Right lobe of liver (tissue), 6 donors: ENCODE measurements at places on chromosomes 13 and 19.

GRCh38 chr13:53405616-53406015, 377.0 kb downstream of the OLFM4 start:
- no peak for DNase-seq

DNA sequence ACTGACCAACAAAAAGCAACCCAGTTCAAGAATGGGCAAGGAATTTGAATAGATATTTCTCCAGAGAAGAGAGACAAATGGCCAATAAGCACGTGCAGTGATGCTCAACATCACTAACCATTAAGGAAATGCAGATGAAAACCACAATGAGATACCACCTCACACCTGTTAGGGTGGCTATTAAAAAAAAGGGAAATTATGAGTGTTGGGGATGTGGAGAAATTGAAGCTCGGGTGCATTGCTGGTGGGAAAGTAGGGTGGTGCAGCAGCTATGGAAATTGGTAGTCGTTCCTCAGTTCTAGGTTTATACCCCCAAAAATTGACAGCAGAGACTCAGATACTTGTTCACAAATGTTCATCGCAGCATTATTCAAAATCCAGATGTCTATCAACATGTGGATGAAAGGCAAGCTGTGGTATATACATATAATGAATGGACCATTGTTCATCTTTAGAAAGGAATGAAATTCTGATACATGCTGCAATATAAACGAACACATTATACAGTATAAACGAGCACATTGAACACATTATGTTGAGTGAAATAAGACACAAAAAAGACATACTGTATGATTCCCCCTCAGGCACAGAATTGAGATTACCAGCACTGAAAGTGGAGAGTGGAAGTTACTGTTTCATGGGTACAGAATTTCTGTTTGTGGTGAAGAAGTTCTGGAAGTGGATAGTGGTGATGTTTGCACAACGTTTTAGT, 927 bp downstream of the CHAMP1 start:
- no peak for DNase-seq

GRCh38 chr19:13026462-13027370, 31.4 kb downstream of the NFIX start:
- DNase-seq = no peak

GRCh38 chr19:38293281-38293680, 10.8 kb upstream of the C19orf33 start:
- DNase-seq = no peak

GRCh38 chr13:44110091-44110621, 230.5 kb downstream of the LACC1 start:
- DNase-seq = no peak

DNA sequence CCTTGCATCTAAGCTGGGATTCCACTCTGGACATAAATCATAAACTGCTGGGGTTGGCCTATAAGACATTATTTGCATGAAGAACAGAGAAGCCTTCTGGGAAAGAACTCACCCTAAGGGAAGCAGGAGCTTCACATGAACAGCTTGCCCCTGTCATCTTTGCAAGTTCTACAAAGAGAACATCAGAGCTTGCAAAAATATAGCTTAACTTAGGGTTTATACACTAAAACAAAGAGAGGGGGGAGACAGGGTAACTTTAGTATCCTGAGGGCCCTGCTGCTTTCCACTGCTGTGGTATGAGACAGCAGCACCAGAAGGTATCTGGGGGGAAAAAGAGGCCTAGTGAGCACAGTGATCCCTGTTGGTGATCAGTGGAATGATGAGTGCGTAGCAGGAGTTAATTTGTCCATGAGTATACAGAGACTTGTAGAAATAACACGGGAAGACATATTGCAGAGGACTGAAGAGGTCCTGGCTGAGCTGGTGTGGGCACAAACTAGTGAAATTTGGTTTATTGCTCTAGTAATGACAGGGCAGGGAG, 116.1 kb upstream of the TSC22D1 start:
- DNase-seq = no peak

DNA sequence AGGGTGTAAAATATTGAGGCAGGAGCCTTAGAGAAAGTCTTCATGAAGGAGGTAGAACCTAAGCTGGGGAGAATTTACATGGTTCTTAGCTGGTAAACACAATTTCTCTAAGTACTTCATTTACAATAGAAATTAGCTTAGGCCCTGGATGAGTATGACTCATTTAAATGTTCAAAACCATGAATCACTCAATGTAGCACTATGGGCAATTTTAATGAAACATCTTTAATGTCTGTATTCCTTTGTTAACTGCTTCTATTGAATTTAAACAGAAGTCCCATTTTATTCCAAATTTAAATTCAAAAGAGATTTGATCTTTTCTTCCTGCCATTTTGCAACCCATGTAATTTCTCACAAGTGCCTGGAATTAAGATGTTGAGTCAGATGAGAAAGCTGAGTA, 252.1 kb downstream of the RFC3 start:
- DNase-seq = no peak

DNA sequence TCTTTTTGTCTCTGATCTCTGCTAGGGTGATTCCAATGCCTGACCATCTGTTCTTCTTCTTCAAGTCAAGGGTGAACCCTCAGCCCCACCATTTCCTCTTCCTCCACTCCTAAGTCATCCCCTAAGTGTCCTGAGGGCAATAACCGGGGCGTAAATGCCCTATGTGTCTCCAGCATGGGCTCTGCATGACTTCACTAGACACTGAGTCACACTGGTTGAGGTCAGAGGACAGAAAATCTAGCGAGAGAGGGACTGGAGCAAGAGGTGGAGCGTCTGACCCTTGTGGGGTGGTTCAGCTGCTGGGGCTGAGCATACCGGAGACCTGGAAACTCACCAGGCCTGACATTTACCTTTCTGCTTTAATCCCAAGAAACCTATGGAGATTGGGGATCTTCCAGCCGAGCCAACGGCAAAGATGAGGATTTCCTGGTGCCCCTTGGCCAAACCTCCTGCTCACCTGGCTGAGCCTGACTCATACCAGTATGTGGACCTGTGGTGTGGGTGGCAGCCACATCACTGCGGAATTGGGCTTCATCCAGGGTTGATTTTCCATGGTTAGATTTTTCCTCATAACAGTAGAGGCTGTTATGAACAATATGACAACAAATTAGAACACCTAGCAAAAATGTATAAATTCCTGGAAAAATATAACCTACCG, 26.9 kb downstream of the SCGB2B2 start:
- DNase-seq = no peak
